ENCODE measurements at places on chromosomes 7 and 10. TPM values are rescaled to one million over a fixed set of nuclear protein-coding genes. Genes with fewer than 3 reads are reported as not detected.

The ASB10 gene
- not detected for total RNA-seq

The INSYN2A gene
- 0.85 TPM for total RNA-seq

The PLAC9 gene
- 32.7 TPM for total RNA-seq

The XRCC2 gene
- total RNA-seq, result 0.84 TPM

The OPN1SW gene
- total RNA-seq, result not detected

The CALCR gene
- total RNA-seq, result not detected

The COL28A1 gene
- total RNA-seq, result 20.7 TPM

The STAMBPL1 gene
- 14.4 TPM for total RNA-seq

The BEND7 gene
- total RNA-seq, result 23.4 TPM

DNA sequence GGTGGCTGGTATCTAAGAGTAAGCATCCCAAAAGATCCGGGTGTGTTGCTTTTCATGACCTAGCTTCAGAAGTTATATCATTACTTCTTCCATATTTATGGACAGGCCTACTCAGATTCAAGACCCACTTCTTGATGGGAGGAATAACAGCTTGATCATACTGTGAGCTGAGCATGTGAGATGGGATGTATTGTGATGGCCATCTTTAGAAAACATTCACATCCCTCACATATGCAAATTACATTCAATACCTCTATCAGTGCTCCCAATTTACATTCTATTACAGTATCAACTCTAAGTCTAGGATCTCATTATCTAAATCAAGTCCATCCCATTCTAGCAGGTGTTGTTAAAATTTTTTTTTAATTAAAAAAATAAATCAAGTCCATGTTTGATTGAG, 99.8 kb upstream of the OIT3 start:
- ATAC-seq, result no peak

DNA sequence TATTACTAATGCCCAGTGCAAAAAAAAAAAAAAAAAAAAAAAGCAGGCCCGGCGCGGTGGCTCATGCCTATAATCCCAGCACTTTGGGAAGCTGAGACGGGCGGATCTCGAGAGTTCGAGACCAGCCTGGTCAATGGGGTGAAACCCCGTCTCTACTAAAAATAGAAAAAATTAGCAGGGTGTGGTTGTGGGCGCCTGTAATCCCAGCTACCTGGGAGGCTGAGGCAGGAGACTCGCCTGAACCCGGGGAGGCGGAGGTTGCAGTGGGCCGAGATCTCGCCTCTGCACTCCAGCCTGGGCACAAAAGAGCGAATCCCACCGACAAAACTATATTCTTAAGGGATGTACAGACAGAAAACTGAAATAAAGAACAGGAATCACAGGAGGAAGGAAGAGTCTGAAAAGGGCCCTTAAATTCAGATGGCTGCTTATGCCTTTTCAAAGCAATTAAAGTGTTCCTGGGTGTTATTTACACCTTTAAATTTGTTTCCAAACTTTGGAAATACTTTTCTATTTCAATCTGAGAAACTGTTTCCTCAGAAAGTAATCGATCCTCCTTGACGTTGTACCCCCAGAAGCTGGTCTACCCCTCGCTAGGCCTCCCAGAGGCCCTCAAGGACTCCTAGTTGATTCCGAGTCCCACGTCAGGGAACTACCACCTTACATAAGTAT, 2.0 kb upstream of the KMT2E start:
- no peak for ATAC-seq

GRCh38 chr7:41385996-41386395, 316.9 kb downstream of the INHBA start:
- ATAC-seq, result no peak

GRCh38 chr7:150717814-150718420, 1.5 kb downstream of the GIMAP1 start:
- ATAC-seq, result no peak

DNA sequence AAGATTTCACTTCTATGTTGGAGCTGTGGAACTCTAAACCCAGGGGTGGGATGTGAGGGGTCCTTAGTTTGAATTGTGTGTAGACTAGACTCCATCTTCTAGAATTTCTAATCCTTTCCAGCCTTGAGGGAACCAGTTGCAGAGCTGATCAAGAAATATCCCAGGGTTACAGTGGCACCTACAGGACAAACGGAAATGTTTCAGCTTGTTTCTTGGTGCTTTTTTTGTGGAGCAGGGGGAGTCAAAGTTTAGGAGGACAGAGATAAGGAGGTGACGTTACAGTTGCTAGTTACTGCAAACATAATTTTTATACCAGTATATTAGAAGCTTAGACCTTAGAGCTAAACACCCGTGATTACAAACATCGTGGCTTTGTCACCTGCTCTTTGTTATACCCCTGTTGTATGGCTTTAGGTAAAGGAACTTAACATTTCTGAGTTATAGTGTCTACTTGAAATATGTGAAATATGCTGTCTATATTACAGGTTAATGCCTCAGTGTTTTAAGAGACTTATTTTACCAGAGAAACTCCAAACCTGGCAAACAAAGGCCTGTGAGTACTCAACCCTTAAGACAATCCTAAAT, 84.5 kb upstream of the DYNC1I1 start:
- no peak for ATAC-seq

DNA sequence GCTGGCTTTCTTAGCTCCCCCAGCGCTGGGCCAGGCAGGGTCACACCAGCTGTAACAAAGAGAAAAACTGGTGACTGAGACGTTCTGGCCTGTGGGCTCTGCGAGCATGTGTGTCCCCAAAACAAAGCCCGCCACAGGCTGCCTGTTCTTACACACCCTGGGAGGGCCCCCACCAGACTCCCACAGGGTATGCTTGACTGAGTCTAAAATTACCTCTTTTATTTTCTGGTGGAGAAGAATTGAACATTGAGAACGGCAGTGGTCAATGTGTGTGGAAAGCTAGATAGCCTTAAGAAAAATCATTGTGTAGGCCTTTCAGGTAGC, 808 bp downstream of the C10orf71 start:
- no peak for ATAC-seq

DNA sequence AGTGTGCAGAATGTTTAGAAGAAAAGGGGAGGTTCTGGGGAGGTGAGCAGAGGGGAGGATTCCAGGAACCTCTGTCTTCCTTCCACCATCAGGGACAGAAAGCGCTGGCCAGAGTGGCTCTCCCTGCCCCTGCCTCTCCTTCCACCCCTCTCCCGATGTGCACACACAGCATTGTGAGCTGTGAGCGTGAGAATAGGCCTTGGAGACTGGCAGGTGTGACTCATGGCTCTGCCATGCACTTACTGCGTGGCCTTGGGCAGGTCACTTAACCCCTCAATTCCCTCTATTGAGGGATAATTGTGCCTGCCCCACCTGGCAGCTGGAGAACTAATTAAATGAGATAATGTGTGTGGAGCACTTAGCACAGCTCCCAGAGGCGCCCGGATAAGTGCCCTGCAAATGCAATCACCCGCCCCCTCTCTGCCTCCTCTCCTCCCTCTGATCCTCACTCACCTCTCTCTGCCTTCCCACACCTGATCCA, 115.4 kb downstream of the ZMIZ1 start:
- peak; percentile 48 for ATAC-seq

DNA sequence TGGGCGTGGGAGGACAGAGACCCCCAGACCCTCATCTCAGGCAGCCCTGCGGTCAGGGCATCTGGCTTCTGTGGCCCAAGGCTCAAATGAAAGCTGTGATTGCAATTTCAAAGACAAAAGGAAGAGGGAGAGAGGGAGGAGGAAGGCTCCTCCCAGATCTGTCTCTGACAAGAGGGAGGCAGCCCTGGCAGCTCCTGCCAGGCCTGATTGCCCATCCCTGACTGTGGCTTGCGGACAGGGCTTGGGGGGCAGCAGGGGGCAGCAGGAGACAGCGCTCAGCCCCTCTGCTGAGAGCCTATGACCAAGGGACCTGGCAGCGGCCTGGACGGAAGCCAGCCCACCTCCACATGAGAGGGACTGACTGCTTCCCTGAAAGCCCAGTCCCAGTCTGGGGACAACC, 91.8 kb downstream of the PTPRN2 start:
- ATAC-seq, result no peak

GRCh38 chr7:39924122-39924521, 25.9 kb upstream of the CDK13 start:
- no peak for ATAC-seq

DNA sequence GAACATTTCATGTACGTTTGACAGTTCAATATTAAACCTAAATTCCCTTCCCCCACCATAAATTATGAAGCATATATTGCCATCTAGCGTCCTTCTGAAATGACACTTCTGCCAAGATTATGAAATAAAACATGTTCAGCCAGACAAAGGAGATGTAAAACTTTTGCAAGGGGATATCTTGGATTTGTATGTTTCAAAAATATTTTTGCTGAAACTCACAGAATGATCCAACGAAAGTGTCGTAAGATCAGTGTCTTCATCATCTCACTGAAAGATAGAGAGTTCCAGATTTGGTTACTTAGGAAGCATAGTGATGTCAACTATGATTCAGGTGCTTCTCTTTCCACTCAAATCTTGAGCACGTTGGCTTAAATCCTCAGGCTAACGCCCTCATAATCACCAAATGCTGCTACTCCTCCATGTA, 904.3 kb downstream of the XPNPEP1 start:
- peak; percentile 58 for ATAC-seq

GRCh38 chr10:114684822-114685209, 26.7 kb upstream of the ABLIM1 start:
- peak; percentile 61 for ATAC-seq

- ATAC-seq, result peak; percentile 46
Measured at GRCh38 chr10:4847561-4848355, 21.8 kb downstream of the AKR1E2 start.

GRCh38 chr7:24740871-24741270, 16.4 kb downstream of the GSDME start:
- no peak for ATAC-seq

DNA sequence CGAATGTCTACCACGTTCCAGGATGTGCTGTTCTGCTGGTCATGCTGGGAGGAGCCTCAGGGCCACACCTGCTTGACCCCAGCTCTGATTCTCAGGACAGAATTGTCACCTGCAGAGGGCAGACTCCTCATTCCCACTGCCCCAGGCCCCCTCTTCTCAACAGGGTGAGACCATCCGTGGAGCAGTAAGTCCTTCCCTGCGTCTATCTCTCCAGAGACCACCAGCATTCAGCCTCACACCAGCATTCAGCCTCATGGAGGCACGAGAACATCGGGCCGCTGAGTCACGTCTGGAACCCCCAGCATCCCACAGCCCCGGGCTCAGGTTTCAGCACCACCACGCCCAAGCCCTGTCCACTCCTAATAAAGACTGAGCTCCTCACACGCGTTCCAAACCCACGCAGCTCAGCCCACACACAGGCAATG, 273.4 kb downstream of the DIP2C start:
- ATAC-seq, result no peak

DNA sequence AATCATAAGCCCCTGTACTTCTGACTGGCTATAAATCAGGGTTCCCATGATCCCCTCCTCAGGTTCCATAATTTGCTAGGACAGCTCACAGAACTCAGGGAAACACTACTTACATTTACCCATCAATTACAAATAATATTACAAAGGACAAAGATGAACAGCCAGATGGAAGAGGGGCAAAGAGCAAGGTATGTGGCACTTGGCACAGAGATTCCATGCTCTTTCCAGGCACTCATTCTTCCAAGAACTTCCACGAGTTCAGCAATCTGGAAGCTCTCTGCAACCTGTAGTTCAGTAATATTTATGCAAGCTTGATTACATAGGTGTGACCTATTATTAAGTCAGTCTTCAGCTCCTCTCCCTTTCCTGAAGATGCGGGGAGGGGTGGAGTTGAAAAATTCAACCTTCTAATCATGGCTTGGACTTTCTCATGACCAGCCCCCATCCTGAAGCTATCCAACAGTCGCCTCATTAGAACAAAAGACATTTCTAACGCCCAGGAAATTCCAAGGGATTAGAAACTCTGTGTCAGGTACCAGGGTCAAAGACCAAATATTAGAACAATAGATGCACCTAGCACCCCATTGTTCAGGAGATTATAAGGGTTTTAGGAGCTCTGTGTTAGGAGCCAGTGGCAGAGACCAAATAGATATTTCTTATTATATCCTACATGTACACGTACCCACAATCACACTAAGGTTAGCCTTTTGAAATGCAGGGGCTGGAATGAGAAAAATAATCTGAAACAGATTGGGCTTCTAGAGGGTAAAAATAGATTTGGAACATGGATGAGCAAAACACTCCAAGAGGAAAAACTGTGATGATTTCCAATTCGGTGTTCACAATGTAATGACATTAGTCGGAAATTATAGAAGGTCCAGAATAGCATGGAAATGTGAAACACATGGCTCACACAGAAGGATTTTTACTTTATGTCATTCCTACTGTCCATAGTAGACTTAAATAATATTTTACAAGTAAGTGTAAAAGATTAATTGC, 7.0 kb downstream of the ANKMY2 start:
- no peak for ATAC-seq

GRCh38 chr7:27921081-27921836, 181.3 kb downstream of the TAX1BP1 start:
- no peak for ATAC-seq

- ATAC-seq, result no peak
Measured at GRCh38 chr10:89588671-89589070, 53.3 kb upstream of the SLC16A12 start.

GRCh38 chr7:26948617-26949118, 84.3 kb upstream of the SKAP2 start:
- ATAC-seq, result no peak

- ATAC-seq, result no peak
Measured at GRCh38 chr10:88608780-88609179, 22.2 kb downstream of the LIPJ start.

- no peak for ATAC-seq
Measured at GRCh38 chr7:143493751-143494150, 16.1 kb downstream of the TAS2R41 start.

GRCh38 chr7:83837683-83838082, 188.7 kb upstream of the SEMA3E start:
- no peak for ATAC-seq

DNA sequence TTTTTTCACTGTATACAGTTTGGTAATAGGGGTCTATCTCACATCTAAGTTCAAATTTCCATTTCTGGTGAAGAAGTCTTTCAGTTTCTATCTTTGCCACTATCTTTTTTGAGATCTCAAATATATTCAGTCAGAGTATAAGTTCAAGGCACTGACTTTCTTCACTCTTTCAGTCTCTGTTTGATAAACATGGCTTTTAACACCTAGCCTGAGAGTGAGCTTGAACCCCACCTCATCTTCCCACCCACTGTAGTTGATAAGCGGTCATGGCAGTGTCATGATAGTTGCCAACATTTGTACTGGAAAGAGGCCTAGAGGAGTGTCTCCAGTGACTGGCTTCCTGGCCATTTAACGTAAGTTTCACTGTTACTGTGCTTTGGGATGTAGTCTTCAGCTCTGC, 41.2 kb upstream of the AGR3 start:
- no peak for ATAC-seq

- no peak for ATAC-seq
Measured at GRCh38 chr10:77715536-77715935, 77.9 kb upstream of the KCNMA1 start.

- ATAC-seq, result no peak
Measured at GRCh38 chr7:3518546-3518945, 217.5 kb downstream of the SDK1 start.

DNA sequence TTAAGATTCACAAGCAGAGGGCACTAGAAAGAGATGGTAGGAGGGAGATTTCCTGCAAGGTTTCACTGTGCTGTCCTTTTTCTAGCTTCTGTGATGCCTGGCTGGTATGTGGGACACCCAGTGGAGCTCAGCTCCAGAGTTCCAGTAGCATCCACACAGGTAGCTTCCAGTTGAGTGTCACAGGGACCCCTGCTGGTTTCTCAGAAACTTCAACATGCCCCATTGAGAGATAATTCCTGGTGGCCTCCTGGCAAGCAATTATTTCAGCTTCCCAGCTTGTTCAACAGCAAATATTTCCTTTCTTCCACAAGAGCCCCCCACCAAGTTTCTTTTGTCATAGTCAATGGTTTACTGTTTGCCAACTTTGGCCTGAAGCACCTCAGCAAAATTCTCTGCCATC, 858.7 kb downstream of the REEP3 start:
- no peak for ATAC-seq

Measured in gastroesophageal sphincter (tissue), 4 donors.